Camera-type eye (tissue), 1 donor: ENCODE measurements at places on chromosomes 16 and 17. TPM values are rescaled to one million over a fixed set of nuclear protein-coding genes. Genes with fewer than 3 reads are reported as not detected.

The NOXO1 gene
- 0.55 TPM for total RNA-seq

The AOC2 gene
- total RNA-seq, result 44.6 TPM

The KIF18B gene
- 3.0 TPM for total RNA-seq

The KRT33A gene
- total RNA-seq, result not detected

The TBC1D3C gene
- total RNA-seq, result not detected

The GAS7 gene
- 126 TPM for total RNA-seq

The CCDC154 gene
- 0.49 TPM for total RNA-seq

The MED1 gene
- total RNA-seq, result 32.5 TPM

The MPP2 gene
- 24.1 TPM for total RNA-seq

The CSH1 gene
- total RNA-seq, result not detected

The HOXB6 gene
- not detected for total RNA-seq

The ASGR2 gene
- total RNA-seq, result 0.33 TPM

The C1QTNF8 gene
- 0.22 TPM for total RNA-seq

The ROGDI gene
- total RNA-seq, result 52.9 TPM

The ST6GALNAC1 gene
- 2.0 TPM for total RNA-seq

The RAC3 gene
- 17.8 TPM for total RNA-seq

The TMC5 gene
- total RNA-seq, result 1.9 TPM

The KCTD11 gene
- 4.5 TPM for total RNA-seq

The TEDC2 gene
- total RNA-seq, result 7.0 TPM

The TLCD3A gene
- total RNA-seq, result 14.9 TPM

The HSPB9 gene
- not detected for total RNA-seq

The RCVRN gene
- 165 TPM for total RNA-seq

The TMEM98 gene
- total RNA-seq, result 230 TPM

The CX3CL1 gene
- total RNA-seq, result 12.3 TPM

The KRT12 gene
- 50.0 TPM for total RNA-seq

The ANKRD40CL gene
- not detected for total RNA-seq

The NRN1L gene
- total RNA-seq, result 5.0 TPM

The FBF1 gene
- total RNA-seq, result 19.8 TPM

The SLC5A11 gene
- total RNA-seq, result not detected

The FNDC8 gene
- not detected for total RNA-seq

The NACA2 gene
- total RNA-seq, result not detected

The KRTAP4-5 gene
- total RNA-seq, result not detected

The CCL22 gene
- not detected for total RNA-seq

The CNTNAP1 gene
- 20.9 TPM for total RNA-seq

The C16orf96 gene
- 0.38 TPM for total RNA-seq

The EMC8 gene
- total RNA-seq, result 25.8 TPM

The WNT9B gene
- 0.16 TPM for total RNA-seq

The KCNH6 gene
- total RNA-seq, result 24.6 TPM

The TNFRSF13B gene
- not detected for total RNA-seq

The CRHR1 gene
- 20.6 TPM for total RNA-seq

The TRIM47 gene
- total RNA-seq, result 14.9 TPM

The IL17C gene
- total RNA-seq, result not detected

The AURKB gene
- total RNA-seq, result 16.6 TPM

The SEZ6L2 gene
- 37.9 TPM for total RNA-seq

The ARL5C gene
- 1.3 TPM for total RNA-seq

The CIITA gene
- 3.8 TPM for total RNA-seq

The GUCY2D gene
- 26.8 TPM for total RNA-seq

The TMEM88 gene
- total RNA-seq, result 4.4 TPM

The C16orf92 gene
- not detected for total RNA-seq

The C17orf107 gene
- 9.5 TPM for total RNA-seq

The CD7 gene
- total RNA-seq, result 0.99 TPM

The RRN3 gene
- total RNA-seq, result 74.4 TPM
